ENCODE measurements at places on chromosomes 16 and 17. TPM values are rescaled to one million over a fixed set of nuclear protein-coding genes. Genes with fewer than 3 reads are reported as not detected.

SHMT1 gene
- 44.7 TPM for total RNA-seq

DCUN1D3 gene
- total RNA-seq, result 4.2 TPM

PRR29 gene
- 0.81 TPM for total RNA-seq

TP53TG3F gene
- 0.16 TPM for total RNA-seq

Measured in A549 treated with RU486 at 1 μM for 4 hours (cell line).